GM23248 (cell line): ENCODE measurements at places on chromosomes 1 and 21.
A peak's percentile ranks its signal among the peaks of the same experiment; 100 is the strongest.

DNA sequence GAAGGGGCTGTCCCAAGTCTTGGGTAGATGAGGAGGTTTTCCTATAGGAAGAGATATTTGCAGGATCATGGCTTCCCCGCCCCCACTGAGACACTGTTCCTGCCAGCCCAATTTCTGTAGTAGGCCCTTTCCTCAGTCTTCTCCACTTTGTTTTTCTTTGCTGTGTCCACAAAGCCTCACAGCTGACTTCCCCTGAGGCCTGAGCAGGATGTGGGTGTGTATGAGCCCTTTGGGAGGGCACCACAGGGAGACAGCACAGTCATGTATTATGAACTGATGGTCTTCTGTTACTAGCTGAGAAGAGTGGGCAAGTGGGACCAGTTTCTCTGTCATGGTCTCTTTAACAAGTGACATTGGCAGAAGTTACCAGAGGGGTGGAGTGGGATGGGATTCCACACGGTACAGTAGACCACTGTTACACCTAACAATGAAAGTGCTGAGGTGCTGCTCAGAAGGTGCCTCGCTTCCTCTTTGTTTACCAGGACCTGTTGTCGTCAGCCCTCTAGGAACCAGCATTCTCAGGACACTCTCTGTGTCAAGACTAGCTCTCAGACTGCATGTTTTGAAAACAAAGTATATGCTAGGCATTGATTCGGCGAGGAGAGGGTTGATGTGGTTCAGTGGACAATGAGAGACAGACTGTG, 253.8 kb upstream of the HOOK1 start:
- no peak for DNase-seq

DNA sequence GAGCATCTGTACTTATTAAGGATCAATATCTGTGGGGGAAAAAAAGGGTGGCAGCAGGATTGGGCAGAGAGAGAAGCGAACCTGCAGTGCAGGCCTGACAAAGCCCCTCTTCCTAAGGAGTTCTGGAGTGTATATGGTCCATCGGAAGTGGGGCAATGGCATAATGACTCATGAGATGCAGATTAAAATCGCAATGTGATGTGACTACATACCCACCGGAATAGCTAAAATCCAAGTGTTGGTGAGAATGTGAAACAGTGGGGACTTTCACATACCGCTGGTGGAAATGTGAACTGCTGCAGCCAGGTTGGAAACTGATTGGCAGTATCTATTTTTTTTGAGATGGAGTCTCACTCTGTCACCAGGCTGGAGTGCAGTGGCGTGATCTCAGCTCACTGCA, 8.2 kb upstream of the CREG1 start:
- no peak for DNase-seq

DNA sequence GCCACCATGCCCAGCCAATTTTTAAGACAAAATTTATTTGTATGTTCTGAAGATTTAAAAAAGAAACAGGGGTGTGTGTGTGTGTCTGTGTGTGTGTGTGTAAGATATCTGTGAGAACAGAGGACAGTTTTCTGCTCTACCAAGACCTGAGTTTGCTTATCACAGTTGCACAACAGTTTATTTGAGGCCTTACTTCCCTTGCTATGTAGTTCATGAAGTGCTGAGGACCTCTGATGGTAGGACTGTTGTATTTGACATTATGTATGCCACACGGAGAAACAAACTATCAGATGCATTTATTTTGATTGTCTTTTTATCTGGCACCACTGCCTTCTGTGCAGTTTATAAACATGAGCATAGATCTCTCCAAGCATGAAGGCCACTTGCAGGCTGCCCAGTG, 355.2 kb downstream of the PBX1 start:
- peak; percentile 41 for DNase-seq

- no peak for DNase-seq
Measured at GRCh38 chr1:234881893-234882771, 246.5 kb downstream of the TOMM20 start.

- DNase-seq, result peak; percentile 74
Measured at GRCh38 chr1:231421546-231421970, 529 bp downstream of the EGLN1 start.

- no peak for DNase-seq
Measured at GRCh38 chr1:233737341-233737740, 123.4 kb downstream of the KCNK1 start.

DNA sequence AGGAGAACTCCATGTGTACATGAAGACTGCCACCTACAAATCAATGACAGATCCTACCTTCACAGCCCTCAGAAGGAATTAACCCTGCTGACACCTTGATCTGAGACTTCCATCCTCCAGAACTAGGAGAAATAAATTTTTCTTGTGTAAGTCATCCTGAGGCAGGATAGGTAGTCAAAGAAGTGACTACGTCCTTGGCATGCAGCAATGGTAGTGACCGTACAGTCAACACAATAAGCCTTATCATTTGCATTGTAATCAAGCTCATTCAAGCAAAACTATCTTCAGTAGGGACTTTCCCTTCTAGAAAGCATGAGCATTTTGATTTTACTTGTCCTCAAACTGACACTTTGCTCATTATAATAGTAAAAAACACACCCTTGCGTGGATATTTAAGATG, 64.0 kb upstream of the KCNK1 start:
- DNase-seq, result no peak

- no peak for DNase-seq
Measured at GRCh38 chr1:178278916-178279686, 185.2 kb downstream of the RASAL2 start.

DNA sequence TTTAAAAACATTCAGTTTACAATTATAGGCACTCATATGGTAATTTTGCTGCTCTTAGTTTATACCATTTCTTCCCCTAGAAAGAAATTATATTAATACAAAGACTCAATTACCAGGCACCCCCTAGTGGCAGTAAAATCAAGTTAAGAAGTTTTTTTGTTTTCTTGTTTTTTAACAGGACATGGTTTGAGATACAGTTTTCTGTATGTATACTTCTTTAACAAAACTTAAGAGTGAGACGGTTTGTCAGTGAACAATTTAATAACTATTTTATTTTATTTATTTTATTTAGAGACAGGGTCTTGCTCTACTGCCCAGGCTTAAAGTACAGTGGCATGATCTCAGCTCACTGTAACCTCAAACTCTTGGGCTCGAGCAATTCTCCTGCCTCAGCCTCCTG, 224.6 kb downstream of the FAF1 start:
- peak; percentile 55 for DNase-seq

GRCh38 chr1:20476265-20477038, 9.6 kb downstream of the CAMK2N1 start:
- DNase-seq, result peak; percentile 27

DNA sequence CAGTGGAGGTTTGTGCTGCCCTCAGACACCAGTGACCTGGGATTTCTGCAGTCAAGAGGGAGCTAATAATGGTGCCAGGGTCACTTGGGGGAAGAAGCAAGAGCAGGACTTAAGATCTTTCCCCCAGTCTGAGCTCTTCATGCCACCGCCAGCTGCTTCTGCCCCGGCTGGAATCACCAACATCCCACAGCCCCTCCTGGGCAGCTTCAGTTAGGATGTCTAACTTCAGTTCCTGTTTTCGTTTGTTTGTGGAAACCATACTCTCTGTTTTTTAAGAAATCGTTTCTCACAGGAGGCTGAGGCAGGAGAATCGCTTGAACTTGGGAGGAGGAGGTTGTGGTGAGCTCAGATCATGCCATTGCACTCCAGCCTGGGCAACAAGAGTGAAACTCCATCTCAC, 25.6 kb upstream of the PRDM2 start:
- no peak for DNase-seq
